ENCODE measurements at places on chromosomes 16 and 17.

- peaks cover 27% of the 10 kb centered on the region for H3K27me3 ChIP-seq
- H3K4me3 ChIP-seq, result peak overlapping the region; percentile 65
- no peak for DNase-seq
Measured at GRCh38 chr17:56976941-56977608, 856 bp upstream of the SCPEP1 start.

- no peak for DNase-seq
- peaks cover 18% of the 10 kb centered on the region for H3K27me3 ChIP-seq
- H3K27ac ChIP-seq, result no peak overlapping the region
- H3K4me3 ChIP-seq, result no peak overlapping the region
- no peaks in the 10 kb centered on the region for H3K36me3 ChIP-seq
- H3K4me1 ChIP-seq, result peaks cover 3% of the 10 kb centered on the region
Measured at GRCh38 chr17:58275417-58275816, 5.3 kb downstream of the MPO start.

DNA sequence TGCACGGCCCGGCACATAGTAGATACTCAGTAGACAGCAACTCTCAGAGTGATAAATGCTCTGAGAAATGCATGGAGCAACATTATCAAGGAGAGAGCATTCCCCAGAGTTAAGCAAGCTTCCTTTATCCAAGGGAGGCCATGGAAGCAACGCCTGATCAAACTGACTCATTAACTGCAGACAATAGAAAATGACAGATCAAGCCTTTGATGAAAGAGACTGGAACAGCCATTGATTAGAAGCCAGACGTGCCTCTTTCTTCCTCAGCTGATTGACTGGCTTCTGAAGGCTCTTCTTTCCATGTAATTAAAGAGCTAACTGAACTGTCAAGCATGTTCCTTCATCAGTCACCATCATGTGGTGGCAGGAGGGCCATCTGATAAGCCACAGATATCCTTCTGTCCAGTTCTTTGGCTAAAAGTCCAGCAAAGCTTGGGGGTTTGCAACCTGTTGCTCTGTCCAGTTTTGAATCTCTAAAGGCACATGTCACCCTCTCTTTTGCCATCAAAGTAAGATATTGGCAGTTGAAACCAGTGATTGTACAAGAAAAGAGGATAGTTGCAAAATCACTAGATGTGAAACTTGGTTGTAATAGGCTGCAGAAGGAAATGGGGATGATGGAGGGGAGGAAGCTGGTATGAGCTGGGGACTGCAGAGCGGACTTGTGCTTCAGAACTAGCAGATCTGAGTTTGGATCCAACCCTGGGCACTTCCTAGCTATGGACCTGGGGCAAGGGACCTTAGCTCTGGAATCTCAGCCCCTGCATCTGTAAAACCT lies 188.0 kb downstream of the HAPSTR1 start:
- no peaks in the 10 kb centered on the region for H3K4me1 ChIP-seq
- H3K4me3 ChIP-seq, result no peak overlapping the region
- no peaks in the 10 kb centered on the region for H3K27me3 ChIP-seq
- DNase-seq, result no peak
- no peak overlapping the region for H3K27ac ChIP-seq
- H3K36me3 ChIP-seq, result no peaks in the 10 kb centered on the region

GRCh38 chr17:5675625-5676421 lies 91.5 kb upstream of the NLRP1 start:
- H3K36me3 ChIP-seq, result no peaks in the 10 kb centered on the region
- H3K4me3 ChIP-seq, result no peak overlapping the region
- H3K4me1 ChIP-seq, result no peaks in the 10 kb centered on the region
- DNase-seq, result no peak

DNA sequence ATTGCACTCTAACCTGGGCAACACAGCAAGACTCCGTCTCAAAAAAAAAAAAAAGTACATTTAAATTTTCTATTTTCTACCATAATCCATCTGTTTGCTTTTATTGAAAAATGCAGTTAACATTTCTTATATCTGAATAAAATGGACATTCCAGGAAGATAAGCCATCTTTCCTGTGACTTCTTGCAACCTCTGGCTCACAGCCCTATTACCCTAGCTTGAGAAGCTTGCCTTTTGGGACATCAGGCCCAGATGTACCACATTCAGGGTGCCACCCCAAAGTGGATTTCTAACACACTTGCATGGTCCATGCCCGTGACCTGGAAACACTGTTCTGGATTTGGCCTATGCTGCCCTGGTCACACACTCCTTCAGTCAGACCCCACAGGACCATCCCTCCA lies 30.1 kb upstream of the DDX52 start:
- no peaks in the 10 kb centered on the region for H3K36me3 ChIP-seq
- DNase-seq, result no peak
- peaks cover 12% of the 10 kb centered on the region for H3K27me3 ChIP-seq
- H3K4me3 ChIP-seq, result no peak overlapping the region

DNA sequence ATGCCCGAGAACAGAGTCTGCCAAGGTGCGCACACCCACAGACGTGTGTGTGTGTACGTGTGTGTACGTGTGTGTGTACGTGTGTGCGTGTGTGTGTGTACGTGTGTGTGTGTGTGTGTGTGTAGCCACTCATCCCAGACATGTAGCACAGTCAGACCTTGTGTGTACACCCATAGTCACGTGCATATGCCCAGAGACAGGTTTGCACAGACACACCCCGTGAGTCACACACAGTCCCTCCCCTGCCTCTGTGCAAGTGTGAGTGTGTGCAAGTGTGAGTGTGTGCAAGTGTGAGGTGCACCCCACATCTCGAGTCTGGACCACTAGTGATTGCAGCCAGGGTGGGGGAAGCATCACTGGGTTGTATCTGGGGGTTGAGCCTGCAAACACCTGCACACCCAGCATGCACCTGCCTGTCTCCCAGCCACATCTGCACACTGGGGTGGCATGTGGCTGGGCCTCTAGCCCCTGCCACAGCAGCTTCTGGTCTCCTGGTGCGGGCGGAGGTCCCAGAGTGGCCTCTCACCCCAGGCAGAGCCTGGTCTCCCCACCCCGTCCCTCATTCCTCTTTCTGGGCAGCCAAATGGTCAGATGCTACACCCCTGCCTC lies 23.6 kb downstream of the BAHCC1 start:
- H3K36me3 ChIP-seq, result no peaks in the 10 kb centered on the region
- H3K27me3 ChIP-seq, result no peaks in the 10 kb centered on the region
- no peak overlapping the region for H3K4me3 ChIP-seq
- no peaks in the 10 kb centered on the region for H3K4me1 ChIP-seq
- DNase-seq, result no peak
- H3K27ac ChIP-seq, result no peak overlapping the region

GRCh38 chr17:73797594-73798110 lies 153.4 kb upstream of the SDK2 start:
- no peaks in the 10 kb centered on the region for H3K36me3 ChIP-seq
- no peaks in the 10 kb centered on the region for H3K4me1 ChIP-seq
- no peak for DNase-seq
- no peak overlapping the region for H3K27ac ChIP-seq

DNA sequence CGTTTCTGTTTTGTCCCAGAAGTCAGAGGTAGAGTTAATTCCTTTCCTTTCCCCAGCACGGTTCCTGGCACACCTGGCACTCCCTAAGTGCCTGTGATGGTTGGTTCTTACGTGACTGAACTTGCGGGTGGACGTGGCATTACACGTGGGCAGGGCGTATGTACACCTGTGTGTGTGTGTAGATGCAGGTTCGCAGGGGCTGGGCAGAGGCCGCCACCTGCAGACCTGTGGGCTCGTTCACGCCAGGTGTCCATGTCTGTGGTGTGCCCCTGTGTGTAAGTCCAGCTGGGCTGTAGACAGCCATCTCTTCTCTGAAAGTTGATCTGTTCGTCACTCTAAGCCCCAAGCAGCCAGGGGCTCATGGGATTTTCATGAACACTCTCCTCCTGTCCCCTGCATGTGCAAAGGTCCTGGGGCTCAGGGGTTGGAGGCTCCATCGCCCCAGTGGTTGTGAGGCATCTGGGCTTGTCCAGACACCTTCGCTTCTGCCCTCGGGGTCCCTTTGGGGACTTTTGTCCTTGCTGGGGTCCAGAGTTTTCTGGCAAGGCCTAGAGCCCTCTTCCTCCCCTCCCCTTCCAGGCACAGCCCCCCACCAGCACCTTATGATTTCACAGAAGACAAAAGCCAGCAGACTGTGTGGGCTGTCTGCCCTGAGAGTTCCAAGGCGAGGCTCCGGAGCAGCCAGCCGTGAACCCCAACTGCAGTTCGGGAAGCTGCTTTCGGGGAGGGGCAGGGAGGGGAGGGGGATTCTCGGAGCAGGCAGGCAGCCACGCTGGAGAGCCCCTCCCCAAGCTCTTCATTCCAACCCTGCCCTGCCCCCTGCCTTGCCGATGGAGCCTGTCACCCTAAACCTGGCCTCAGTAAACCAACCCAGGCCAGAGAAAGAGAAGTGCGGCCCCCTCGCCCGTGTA lies 5.4 kb upstream of the FSCN2 start:
- H3K27me3 ChIP-seq, result peaks cover 5% of the 10 kb centered on the region
- H3K4me3 ChIP-seq, result no peak overlapping the region
- no peak overlapping the region for H3K27ac ChIP-seq

DNA sequence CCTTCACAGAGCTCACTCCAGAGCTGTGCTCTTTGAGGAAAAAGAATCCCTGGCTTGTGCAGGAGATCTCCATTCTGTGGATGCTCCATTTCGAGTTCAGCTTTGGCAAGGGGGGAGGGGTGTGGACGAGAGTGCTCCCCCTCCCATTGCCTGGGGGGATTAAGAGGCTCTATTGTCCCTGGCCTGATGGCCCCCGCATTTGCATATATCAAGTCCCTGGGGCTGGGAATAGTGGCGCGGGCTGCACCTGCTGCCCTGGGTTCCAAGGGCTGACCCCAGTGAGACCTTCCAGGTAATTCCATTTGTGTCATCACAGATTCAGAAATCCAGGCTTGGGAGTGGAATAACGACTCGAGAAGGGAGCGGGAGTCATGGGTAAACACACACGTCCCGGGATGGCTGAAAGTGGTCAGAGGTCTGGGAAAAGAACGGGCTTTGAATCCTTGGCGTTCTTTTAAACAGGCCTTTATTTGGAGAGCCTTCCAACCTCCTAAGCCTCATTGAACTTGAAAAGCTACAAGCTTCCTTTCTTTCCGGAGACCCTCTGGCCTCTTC lies 479.3 kb downstream of the HS3ST3B1 start:
- no peak for DNase-seq
- H3K36me3 ChIP-seq, result no peaks in the 10 kb centered on the region
- H3K4me1 ChIP-seq, result no peaks in the 10 kb centered on the region
- no peak overlapping the region for H3K4me3 ChIP-seq
- H3K27ac ChIP-seq, result no peak overlapping the region

Data from T-helper 2 cell treated with Interferon-gamma antibody and Interleukin-4, amounts not matched to agents 5 μg/mL and 100 μg/mL, for 36 hours (primary cell).